ENCODE measurements at places on chromosomes 3 and 15.
A peak's percentile ranks its signal among the peaks of the same experiment; 100 is the strongest.

DNA sequence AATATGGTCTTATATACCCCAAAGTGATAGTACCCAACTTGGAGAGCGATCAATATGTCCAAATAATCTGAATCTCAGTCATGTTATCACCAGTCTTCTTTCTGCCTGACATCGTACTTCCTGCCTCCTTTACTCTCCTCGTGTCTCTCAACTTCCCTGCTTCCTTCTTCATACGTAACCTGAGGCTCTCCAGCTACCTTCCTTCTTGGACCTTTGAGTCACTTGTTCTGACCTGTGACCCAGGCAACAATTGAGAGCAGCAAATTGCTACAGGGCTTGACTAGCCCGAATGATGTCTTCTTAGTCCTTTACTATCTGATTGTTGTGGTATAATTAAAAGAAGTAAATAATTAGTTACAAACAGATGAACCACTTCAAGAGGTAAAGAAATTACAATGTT, 145.9 kb upstream of the MBNL1 start:
- DNase-seq, result no peak

GRCh38 chr15:68403161-68403941, 28.6 kb downstream of the ITGA11 start:
- DNase-seq, result no peak

DNA sequence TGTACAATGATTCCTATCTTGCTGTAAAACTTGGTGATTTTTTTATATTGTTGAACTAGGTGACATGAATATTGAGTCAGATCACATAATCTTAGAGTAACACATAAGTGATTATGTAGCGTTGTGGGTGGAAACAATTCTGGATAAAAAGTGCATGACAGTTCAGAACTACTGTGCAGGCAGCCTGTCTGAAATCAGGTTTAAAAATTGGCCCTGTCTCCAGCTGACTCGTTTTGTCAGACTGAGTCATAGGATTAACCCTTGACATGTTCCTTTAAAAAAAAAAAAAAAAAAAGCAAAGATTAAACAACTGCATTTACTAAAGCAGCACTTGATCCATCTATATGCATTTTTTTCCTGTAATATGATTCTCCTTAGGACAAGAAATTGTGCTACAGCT, 160.0 kb upstream of the CGNL1 start:
- no peak for DNase-seq

- DNase-seq, result peak; percentile 22
These were observed at the start of gene ABCF3 for GRCh38 chr3:184186184-184186901. Gene ABCF3, plus strand, starts transcription at chr3:184186199. Its CDS starts 9 bp downstream, at chr3:184186208.

- DNase-seq, result no peak
These were observed 7.1 kb downstream of the ECE2 start for GRCh38 chr3:184282941-184283340.

GRCh38 chr3:13025090-13025489, 48.1 kb downstream of the IQSEC1 start:
- no peak for DNase-seq

- DNase-seq, result no peak
These were observed 268.9 kb downstream of the GABRB3 start for GRCh38 chr15:26504009-26504408.

GRCh38 chr3:136075218-136075808, 109.8 kb downstream of the PPP2R3A start:
- peak; percentile 27 for DNase-seq

- peak; percentile 78 for DNase-seq
These were observed at the start of gene GHRL for GRCh38 chr3:10292505-10293419. Gene GHRL, minus strand, starts transcription at chr3:10292947. Its CDS starts 2,767 bp downstream, at chr3:10290180.

- no peak for DNase-seq
These were observed 45.2 kb upstream of the TJP1 start for GRCh38 chr15:29867241-29868000.

GRCh38 chr3:171375666-171376595, 84.3 kb downstream of the TNIK start:
- DNase-seq, result no peak

GRCh38 chr3:8980756-8981257, 17.5 kb upstream of the RAD18 start:
- DNase-seq, result no peak

DNA sequence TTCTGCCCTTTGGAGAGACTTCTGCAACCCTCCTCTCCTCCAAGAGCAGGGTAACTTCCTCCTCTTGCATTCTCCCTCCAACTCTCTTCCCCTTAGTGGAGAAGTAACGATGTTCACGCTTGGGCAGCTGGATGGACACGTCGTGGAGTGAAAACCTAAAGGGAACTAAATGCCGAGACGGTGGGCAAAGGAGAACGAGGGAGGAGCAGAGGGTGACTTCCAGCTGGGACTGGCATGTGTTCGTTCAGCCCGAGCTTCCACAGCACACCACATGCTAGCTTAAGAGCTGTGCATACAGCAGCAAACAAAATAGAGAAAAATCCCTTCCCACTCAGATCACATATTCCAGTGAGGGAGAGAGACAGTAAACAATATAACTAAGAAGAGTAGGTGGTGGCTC, 179.8 kb downstream of the SLCO3A1 start:
- DNase-seq, result no peak

- no peak for DNase-seq
These were observed 567.1 kb upstream of the NR2F2 start for GRCh38 chr15:95763426-95763825.

DNA sequence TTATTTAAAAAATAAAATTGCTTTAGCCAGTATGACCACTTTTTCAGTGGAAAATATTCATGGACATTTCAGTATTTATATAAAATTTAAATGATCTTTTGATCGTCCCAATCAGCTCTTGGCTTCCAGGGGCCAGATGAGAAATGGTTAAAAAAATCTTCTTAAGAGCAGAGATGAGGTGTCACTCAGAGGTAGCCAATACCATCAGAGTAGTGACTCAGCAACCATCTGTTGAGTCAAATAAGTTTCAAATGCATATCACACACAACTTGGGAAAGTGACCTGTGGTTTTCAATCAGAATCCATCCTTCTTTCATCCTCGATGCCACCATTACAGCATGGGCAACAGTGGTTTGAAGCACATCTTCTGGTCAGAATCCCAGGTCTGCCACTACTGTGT, 958.8 kb upstream of the NR2F2 start:
- DNase-seq, result no peak

DNA sequence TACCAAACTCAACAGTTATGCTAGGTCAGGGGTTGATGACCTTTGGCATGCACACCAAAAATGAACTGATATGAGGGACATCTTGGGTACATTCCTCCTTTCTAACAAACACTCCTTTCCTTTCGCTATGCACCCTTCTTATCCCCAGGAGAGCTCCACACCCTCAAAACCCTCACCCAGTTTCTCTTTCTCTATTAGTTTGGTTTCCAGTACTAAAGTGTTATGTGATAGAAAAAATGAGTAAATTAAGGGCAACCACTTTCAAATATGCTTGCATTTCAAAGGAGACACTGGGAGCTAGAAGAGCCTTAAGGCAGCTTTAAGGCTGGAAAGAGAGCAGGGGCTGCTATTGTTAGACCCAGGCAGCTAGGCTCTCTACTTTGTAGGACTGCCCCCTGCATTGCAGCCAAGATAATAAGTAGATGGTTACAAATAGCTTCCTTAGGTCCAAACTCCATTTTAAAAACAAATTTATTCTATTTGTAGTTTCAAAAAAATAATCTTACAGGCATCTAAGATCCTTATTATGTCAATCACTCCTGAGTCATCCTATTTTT, 244.3 kb downstream of the ZIC1 start:
- DNase-seq, result no peak

DNA sequence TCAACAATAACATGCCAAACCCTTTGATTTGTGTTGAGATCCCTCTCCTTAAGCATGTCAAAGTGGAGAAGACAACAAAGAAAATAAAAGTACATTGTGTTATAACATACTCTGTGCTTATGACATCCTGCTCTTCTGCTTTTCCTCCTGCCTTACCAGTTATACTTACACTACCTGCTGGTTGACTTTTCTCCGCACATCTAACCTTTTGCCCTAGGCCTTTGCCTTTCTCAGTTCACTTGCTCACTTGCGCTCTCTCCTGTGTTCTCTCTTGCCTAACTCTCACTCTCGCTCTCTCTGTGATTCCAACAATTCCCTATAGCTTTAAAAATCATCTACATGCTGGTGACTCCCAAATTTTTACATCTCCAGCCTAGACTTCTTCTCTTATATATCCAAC, 5.7 kb downstream of the DNAH12 start:
- no peak for DNase-seq

GRCh38 chr3:126613479-126614188, 41.3 kb downstream of the TXNRD3 start:
- no peak for DNase-seq

All from germinal center (tissue), 1 donor.